ENCODE measurements at places on chromosomes 6 and 20.

DNA sequence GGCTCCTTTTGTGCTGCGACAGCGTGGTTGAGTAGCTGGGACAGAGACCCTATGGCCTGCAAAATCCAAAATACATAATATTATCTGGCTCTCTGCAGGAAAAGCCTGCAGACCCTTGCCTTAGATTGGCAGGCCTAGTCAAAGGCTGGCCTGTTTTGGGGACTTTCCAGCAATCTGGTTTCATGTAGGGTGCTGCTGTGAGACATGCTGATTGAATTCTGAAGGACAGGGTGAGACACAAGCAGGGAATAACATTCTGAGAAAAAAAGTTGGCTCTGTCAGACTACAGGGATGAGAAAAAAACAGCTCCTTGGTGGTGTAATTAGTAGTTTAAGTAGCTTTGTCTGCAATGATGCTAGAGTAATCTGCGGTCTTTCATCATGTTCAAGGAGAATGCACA lies 402.7 kb upstream of the AGPAT4 start:
- no peak for DNase-seq

- DNase-seq: no peak
Observed at GRCh38 chr20:3405139-3405538, 2.3 kb downstream of the DNAAF9 start.

DNA sequence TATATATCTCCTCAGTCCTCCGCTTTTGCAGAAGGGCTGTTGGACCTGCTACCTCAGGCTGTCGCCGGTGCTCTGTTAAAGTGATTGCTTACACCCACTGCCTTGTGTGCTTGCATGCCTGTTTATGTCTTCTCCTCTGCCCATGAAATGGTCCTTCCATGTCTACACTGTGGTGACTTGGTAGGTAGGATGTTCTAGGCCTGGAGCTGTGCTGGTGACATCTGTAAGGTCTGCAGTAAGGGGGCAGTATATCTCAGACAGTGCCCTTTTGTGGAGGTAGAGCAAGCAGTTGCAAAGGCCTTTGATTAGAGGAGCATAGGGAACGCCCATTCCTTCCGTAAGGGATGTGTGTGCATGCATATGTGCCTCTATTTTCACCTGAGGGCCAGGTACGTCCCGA lies 40.3 kb downstream of the VAPB start:
- no peak for DNase-seq

DNA sequence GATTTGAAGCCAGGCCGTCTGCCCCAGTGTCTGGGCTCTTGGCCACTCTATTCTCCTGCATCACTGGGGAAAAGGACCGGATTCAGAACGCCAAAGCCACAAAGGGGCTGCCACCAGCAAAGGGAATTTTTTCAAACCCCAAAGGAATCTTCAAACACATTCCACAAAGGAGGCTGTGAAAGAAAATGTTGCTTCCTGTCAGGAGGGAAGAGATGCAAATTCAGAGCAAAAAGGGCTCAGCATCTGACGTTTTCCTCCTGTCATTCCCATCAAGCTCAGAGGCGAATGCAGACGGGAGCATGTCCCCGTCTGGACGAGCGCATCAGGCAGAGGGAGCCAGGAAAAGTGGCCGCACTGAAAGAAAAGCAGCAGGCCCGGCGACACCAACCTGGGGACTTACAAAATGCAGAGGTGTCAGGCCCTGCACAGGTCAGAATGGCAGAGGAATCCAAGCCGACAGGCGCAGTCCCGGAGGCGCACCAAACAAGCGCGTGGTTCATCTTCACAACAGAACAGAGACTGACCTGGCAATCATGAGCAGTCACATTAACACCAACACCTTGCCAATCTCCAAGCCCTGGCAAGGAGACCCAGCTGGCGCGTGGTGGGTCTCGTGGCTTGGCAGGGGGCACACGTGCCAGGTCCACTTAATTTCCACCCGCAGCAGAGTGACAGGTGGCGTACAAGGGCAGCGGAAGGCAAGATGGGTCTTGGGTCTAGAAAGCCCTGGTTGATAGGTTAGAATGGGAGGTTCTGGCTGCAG lies 62.8 kb downstream of the GRM4 start:
- DNase-seq: no peak

DNA sequence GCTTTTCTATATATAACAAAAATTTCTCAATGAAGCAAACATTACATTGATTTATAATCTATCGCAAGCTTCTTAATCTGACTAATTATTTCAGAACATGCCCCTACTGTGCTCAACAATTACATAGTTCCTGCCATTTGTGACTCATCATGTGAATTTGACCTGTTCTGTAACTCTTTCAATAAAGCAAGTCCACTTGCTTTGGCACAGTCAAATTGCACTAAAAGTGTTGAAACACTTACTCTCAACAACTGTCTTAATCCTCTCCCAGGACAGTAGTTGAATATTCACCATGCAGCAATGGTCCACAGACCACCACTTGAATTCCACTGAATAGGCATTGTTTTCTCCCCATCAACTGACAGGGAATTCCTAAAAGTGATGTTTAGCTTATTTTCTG lies 67.7 kb upstream of the SPTLC3 start:
- DNase-seq: no peak

DNA sequence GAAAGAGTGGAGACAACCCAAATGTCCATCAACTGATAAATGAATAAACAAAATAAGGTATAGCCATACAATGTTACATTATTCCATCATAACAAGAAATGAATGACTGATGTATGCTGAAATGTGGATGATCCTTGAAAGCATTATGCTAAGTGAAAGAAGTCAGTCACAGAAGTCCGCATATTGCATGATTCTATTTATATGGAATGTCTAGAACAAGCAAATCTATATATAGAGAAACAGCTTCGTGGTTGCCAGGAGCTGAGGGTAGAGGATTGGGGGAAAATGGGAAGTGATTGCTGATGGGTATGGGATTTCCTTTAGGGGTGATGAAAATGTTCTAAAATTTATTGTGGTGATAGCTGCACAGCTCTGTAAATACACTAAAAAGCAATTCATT lies 196.8 kb downstream of the ATXN1 start:
- no peak for DNase-seq

DNA sequence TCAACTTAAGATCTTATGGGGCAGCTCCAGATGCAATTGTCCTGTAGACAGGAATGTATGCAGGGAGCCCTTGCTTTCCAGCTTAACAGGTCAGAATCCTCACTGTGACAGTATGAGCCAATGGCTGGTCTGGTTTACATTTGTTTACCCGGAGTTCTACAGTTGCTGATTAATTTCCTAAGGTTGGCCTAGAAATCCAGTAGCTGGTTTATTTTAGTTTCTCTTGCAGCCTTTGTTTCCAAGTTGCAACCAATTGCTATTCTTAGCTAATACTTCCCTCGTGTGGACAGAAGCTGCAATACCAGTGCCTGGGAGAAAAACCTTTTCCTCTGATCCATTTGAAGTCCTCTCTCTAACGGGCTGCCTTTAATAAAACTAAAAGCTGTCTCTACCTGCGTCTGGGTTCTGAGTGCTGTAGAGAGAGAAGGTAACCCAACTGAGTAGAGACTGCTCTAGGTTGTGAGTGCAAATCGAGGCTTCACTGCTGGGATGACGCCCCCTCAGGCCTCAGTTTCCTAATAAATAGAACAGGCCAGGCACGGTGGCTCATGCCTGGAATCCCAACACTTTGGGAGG lies 45.9 kb downstream of the ZNF217 start:
- peak; percentile 61 for DNase-seq

DNA sequence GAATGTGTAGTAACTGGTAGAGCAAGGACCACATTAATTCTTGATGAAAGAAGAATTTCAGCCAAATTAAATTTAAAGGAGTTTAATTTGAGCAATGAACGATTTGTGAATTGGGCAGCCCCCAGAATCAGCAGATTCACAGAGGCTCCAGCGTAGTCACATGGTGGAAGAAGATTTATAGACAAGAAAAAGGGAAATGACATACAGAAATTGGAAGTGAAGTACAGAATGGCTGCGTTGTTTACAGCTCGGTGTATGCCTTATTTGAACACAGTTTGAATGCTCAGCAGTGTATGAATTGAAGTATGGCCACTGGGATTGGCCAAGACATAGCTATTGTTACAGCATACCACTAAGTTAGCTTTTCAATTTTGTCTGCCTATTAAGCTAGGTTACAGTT lies 173.6 kb upstream of the ARG1 start:
- no peak for DNase-seq

DNA sequence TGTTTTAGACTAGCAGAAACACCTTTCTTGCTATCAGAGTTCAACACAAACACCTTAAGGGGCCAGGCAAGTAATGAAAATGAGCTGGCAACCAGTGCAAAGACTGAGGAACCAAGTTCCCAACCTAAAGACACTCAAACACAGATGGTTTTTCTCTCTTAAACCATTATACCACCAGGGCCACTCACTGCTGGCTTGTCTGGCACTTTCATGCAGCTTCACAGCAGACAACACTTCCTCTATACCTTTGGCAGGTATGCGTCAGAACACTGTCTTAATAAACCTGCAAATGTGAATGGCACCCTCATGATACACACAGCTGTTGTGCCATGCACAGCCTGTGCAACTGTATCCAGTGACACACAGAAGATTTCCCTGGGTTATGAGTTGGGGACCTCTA lies 41.6 kb downstream of the NFATC2 start:
- DNase-seq: no peak

- peak; percentile 48 for DNase-seq
Observed at GRCh38 chr20:45911486-45912343, at the start of gene PLTP. TSS of gene PLTP (minus strand) at chr20:45912155. CDS start at chr20:45911452, 703 bp downstream.

- DNase-seq: no peak
Observed at GRCh38 chr6:104956731-104957294, at the start of gene LIN28B. TSS of gene LIN28B (plus strand) at chr6:104957107. CDS start at chr6:104957251, 144 bp downstream.

DNA sequence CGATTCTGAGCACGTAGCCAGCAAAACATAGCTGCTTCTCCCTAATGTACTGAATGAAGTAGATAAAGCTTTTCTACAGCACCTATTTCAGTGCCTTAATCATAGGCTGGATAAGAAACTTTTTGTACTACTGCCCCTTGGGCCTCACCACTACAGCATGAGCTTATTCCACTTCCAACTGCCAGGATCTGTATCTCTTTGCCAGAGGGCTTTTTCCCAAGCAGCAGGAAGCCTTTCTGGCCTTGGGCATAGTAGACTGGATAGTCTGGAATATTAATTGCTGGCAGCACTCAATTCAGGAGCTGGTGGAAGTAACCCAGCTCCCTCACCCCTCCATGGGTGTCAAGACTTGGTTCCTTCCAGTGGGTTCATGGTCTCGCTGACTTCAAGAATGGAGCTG lies 43.6 kb downstream of the ANKEF1 start:
- no peak for DNase-seq

- DNase-seq: no peak
Observed at GRCh38 chr6:142827991-142828390, 117.0 kb downstream of the HIVEP2 start.

GRCh38 chr20:3157817-3158216 lies 1.8 kb downstream of the FASTKD5 start:
- no peak for DNase-seq

GRCh38 chr6:99912657-99913056 lies 81.4 kb downstream of the MCHR2 start:
- DNase-seq: no peak

- DNase-seq: no peak
Observed at GRCh38 chr6:44481760-44482159, 94.3 kb downstream of the CDC5L start.

- DNase-seq: no peak
Observed at GRCh38 chr20:33296206-33296605, 13.2 kb downstream of the BPIFB1 start.

DNA sequence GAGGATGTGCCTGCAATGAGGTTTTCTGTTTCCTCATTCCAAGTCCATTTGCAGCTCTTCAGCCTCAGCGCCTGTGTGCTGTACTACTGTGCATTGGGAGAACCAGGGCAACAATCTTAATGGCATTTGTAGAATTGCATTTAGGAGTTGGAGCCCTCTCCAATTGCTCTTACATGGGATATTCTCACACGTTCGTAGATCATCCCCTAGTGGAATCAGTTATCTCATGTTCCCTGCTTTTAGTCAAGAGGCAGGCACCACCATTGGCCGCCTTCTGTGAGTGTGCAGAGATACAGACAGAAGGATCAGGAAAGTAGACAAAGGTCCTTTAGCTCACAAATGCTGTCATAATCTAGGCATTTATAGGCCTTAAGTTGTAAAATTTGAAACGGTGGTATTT lies 84.2 kb upstream of the RGS17 start:
- DNase-seq: no peak

DNA sequence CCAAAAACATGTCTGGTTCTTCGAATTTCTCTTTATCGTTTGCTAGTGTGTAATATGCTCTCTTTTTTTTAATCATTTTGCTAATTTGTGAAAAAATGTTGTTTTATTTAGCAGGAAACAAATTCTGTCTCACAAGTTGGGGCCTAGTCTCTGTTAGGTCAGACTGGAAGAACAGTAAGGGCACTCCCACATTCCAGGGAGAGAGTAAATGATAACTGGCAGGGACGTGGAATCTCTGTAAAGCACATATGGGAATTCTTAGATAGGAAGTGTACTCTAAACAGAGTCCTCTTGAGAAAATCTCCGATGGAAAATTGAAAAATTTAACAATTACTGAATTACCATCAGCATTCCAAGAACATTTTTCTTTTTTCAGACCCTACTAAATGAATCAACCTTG lies 16.4 kb upstream of the CCDC28A start:
- no peak for DNase-seq

DNA sequence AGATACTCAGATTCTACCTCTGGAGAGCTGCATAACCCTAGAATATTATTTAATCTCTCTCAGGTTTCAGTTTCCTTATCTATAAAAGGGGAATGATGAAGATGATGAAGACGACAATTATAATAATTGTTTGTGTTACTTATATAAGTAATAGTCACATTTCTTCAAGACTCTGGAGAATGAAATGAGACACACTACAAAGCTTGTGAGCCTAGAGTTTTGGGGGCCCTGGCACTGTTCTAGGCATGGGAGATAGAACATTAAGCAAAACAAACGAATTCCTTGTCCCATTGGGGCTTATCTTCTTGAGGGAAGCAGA lies 5.4 kb upstream of the ZNF217 start:
- DNase-seq: no peak

- DNase-seq: no peak
Observed at GRCh38 chr6:135116571-135116970, 61.9 kb upstream of the HBS1L start.

DNA sequence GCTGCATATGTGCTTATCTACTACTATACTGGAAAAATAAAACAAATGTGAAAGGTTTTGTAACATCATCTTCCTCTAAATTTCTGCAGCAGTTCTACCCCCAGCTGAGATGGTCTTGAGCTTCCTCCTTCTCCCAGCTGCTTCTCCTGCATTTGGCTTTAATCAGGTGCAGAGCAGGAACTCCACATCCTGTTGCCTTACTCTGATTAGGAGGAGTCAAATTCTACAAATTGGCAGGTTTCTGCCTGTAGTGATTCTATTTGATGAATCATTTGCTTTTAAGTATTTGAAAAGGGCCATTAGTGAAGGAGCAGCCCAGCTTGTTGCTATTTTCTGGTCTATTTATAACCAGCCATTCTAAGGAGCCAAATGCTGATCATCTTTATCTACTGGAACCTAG lies 224.5 kb downstream of the GMDS start:
- DNase-seq: peak; percentile 4

GRCh38 chr6:66376001-66376400 lies 669.0 kb upstream of the EYS start:
- no peak for DNase-seq

GRCh38 chr6:155103816-155104366 lies 108.8 kb downstream of the TIAM2 start:
- no peak for DNase-seq
